ENCODE measurements at places on chromosomes 6 and 20.
A peak's percentile ranks its signal among the peaks of the same experiment; 100 is the strongest.

DNA sequence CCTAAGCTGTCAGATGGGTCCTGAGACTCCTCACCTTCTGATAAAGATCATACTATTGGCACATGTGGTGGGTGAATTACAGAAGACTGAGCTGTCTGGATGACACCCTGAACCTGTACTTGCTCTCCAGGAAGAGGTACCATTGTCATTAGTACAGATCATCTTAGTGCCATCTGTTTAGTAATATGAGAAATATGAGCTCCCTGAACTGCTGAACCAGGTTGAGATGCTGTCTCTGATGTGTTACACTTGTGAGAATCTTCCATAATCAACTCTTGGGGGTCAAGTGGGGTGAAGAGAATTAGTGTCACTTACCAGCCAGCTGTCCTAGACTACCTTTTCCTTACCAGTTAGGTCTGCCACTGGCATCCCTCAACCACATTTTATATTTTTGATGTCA, 531.0 kb downstream of the EPHA7 start:
- DNase-seq, result no peak

DNA sequence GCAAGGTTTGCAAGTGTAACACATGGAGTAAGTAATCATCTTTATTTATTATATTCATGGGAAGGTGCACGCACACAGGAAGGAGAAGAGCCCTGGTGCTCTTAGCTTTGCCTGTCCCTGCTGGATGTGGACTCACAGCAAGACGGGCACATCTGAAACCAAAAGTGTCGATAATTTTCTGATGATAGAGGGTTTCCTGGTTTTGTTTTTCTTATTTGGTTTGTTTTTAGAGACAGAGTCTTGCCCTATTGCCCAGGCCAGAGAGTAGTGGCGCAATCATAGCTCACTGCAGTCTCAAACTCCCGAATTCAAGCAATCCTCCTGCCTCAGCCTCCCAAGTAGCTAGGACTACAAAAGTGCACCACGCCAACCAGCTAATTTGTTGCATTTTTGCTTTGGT, 7.8 kb upstream of the KHDC1L start:
- DNase-seq, result no peak

GRCh38 chr6:16547587-16547986, 213.7 kb downstream of the ATXN1 start:
- no peak for DNase-seq

DNA sequence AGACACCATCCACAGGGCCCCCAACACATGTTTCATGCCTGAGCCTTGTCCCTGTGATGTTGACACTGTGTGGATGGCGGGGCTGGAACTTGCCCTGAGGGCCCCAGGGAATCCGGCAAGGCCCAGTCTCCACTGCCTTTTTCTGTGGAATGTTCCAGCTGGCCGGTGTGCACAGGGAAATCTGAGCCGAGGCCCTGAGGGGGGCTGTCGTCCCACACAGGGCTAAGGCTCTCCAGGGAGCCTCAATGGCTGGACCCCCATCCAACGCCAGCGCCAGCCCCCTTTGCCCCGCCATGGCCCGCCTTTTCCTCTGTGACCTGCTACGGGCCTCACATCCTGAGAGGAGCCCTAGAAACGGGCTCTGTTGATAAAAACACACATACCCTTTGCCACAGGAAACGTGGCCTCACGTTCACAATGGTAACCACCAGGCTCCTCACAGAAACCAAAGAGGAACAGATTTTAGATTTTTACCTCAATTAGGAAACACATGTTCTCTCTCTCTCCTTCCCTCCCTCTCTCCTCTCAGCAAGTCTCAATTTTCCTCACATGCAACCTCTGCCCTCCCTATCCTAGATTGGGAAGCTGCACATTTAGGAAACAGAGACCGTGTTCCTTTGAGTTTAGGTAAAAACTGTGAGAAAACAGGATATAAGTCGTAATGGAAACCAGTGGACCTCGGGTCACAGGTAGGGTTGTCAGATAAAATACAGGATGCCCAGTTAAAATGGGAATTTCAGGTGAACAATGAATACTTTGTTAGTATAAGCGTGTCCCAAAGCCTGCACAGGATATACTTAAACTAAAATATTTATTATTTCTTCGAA, 13.7 kb upstream of the ZNF831 start:
- peak; percentile 48 for DNase-seq

DNA sequence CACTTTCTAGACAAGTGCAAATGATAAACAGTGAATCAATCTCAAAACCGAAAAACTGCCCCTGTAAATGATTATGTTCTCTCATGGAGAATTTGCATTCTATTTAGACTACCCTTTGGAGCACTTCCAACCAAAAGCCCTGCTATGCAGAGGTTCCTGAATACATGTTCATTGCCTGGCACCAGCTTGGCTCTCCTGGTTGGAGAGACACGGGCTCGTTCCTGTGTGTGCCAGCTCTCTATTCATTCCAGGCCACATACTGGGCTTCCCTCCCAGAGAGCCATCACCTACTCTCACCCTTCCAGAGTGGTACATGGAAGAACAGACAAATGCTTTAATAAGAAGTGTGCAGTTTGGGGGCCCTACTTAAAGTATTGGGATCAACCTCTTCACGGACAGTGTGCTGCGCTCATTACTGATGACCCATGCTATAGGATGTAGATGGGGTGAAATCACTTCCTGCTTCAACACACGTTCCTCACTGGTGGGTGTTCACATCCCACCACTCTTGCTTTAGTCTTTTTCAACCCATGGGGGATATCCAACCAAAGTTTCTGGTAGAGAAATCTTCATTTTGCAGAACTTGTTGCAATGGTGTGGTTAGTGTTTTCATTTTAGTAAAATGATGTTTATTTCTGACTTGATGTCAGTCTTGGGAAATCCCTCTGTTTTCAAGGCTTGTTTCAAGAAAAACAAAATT, 38.5 kb upstream of the NAA20 start:
- DNase-seq, result no peak

DNA sequence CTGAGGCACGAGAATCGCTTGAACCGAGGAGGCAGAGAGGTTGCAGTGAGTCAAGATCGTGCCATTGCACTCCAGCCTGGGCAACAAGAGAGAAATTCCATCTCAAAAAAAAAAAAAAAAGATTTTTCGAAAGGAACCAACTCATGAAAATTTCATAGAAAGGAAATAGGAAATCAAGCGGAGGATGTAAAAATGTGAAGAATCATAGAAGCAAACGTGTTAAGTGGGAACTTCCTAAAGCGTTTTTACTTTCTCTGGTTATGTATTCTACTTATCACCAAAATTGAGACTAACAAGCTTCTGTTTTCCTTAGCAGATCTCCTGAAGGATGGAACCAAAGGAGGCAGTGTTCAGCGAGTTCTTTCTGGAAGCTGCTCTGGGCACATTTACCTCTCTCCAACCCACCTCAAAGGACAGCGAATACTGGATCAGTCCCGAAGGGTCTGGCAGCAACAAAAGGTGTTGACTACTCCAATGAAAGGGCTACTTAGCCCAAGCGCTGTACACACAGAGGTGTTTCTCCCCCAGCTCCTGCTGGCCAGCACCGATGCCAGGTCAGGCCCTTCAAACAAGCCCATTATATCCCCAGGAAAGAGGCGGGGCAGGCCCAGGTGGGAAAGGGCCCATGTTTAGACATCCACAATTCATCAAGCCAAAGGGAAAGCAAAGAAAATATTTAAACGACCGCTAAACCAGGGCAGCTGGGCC, 327.5 kb upstream of the JARID2 start:
- no peak for DNase-seq

- DNase-seq, result no peak
Measured at GRCh38 chr6:31658983-31659648, 1.5 kb downstream of the C6orf47 start.

DNA sequence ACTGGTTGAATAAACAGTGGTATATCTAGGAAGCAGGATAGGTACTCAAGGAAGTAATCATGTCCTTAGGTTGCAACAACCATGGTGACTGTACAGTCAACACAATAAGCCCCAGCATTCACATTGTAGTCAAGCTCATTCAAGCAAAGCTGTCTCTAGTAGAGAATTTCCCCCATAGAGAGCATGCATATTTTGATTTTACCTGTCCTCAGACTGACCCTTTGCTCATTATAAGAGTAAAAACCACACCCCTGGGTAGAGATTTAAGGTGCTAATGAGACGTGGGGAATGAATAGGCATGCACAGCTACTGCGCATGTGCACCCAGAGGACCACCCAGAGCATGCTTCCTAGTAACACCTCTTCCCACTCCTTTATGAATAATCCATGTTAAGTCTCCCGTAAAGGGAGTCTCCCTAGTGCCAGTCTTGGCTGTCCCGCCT, 6.1 kb upstream of the RNF8 start:
- no peak for DNase-seq

DNA sequence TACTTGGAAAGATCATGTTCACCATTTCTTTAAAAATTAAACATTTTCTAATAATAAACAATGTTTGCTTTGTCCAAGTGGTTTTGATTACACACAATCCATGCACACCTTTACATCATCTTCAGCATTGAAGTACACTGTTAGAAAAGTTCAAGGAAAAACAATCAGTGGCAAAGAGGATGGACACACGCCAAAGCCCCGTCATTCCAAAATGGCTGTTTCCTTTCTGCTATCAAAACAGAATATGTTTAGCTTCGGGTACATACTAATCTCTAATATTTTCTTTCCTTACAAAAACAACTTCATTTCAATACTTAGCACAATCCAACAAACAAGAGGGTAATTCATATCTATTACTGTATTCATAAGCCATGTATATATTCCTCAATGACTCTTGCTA, 24.5 kb downstream of the REPS1 start:
- DNase-seq, result no peak
